Upper lobe of right lung (tissue), 1 donor: ENCODE measurements at places on chromosomes 5 and 9. TPM values are rescaled to one million over a fixed set of nuclear protein-coding genes. Genes with fewer than 3 reads are reported as not detected.
A peak's percentile ranks its signal among the peaks of the same experiment; 100 is the strongest.

- H3K36me3 ChIP-seq, result no peaks in the 10 kb centered on the region
- DNase-seq, result no peak
- H3K4me1 ChIP-seq, result peaks cover 25% of the 10 kb centered on the region
- H3K27me3 ChIP-seq, result no peaks in the 10 kb centered on the region
- peak overlapping the region; percentile 58 for H3K27ac ChIP-seq
These were observed 17.6 kb upstream of the FCHO2 start for GRCh38 chr5:72938206-72938605.

DNA sequence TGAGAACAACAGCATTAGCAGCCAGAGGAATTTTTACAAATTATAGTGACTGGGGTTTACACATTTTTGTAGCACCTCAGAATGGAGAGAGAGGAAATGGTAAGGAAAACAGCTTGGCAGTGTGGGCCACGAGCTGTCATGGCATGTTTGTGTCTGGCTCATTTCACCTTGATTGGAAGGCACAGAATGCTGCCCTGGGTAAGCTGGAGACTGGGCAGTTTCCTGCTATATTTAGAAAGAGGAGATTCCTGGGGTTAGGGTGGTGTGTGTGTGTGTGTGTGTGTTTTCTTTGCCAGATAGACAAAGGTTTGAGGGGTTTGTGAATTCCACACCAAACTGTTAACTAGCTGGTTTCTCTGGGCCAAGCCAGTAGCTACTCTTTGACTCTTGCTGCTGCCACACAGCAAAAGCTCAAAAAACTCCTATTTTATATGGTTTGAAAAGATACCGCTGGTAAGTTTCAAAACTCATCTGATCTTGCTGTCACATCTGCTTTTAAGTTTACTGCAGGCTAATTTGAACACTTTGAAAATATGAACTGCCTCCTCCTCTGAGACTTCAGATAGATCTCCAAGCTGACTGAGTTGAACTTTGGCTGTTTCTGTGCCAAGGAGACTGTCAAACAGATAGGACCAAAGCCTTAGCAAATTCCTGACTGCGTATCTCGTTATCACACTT is 9.1 kb downstream of the ARHGAP26 start:
- H3K4me3 ChIP-seq, result no peak overlapping the region
- H3K36me3 ChIP-seq, result no peaks in the 10 kb centered on the region
- H3K27me3 ChIP-seq, result no peaks in the 10 kb centered on the region
- no peak overlapping the region for H3K27ac ChIP-seq

GRCh38 chr9:121441165-121441564 is 58.5 kb downstream of the GGTA1 start:
- H3K27ac ChIP-seq, result no peak overlapping the region
- no peaks in the 10 kb centered on the region for H3K27me3 ChIP-seq
- no peaks in the 10 kb centered on the region for H3K36me3 ChIP-seq
- no peak overlapping the region for H3K4me3 ChIP-seq
- H3K4me1 ChIP-seq, result no peaks in the 10 kb centered on the region

Gene PCDHB3
- total RNA-seq, result 1.9 TPM
